CD4-positive, alpha-beta T cell treated with Interleukin-17A for 1 hour (primary cell): ENCODE measurements at places on chromosomes 11 and 22.

DNA sequence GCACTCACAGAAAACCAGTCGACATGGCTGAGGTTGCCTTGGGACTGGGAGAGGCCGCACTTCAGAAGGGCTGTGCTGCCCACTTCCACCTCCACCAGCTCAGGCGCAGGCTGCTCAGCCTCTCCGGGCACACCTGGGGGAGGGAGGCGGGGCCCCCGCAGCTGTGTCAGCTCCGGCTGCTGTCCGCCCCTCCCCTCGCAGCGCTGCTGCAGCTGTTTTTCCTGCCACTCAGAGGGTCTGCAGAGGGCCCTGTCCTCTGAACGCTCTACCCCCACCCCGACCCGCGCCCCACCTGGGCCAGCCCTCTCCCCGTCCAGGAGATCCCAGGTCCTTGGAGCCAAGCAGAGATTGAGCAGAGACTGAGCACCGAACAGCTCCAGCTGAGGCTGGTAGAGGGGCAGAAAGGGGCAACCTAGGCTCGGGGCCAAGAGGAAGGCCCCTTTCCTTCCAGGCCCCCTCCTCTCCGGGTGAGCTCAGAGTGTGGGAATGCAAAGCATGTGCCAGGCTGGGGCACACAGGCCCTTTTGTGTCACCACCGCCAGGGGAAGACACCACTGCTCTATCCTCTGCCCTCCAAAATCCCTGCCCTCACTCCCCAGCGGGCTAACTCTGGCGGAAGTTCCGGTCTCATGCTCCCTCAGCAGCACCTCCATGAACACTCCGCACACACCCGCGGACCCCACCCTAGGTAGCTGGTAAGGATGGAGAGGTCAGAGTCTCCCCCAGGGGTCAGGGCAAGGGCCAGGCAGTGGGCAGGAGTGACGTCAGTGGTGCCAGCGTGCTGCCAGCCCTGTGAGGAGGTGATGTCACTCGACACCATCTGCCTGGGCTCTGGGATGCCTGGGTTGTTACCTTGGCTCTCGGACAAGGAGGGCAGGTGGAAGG lies 1.6 kb downstream of the MCAM start:
- DNase-seq = peak; percentile 54

DNA sequence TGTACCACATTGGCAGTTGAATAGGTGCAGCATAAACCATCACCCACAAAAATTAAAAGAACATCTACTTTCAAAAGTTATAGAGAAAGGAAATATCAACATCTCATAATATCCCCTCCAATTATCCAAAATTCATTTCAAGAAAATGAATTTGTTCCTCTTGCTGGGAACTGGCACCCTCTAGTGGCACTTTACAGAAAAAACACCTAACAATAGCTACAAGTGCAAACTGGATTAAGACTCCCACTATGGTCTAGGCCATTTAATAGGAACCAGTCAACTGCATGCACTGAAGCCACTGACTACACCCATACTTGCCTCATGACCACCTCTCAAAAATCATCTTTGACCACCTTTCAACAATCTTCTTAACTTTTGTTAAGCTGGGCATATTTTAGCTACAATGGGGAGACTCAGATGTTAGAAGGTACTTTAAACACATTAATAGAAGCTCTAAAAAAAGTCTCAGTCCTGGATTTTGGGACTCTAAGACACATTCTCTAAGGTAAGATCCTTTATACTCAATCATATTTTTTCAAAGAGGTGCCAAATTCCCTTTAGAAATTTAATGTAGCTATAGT lies 17.3 kb downstream of the TRAF6 start:
- peak; percentile 72 for DNase-seq

DNA sequence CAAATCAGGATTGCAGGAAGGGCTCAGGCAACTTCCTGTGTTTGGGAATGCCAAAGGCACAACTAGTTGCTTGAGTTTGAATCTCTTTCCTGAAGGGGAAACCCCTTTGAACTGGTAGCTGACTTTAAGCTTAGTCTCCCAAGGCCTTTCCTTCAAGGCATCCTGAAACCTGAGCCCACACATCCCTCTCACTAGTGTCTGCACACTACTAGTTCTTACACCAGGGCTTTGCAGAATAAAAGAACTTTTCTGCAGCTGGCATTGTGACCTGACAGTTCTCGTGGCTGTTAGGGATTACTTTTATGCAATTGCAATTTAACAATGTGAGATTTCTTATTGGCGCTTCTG lies 95.4 kb downstream of the EXT2 start:
- no peak for DNase-seq

DNA sequence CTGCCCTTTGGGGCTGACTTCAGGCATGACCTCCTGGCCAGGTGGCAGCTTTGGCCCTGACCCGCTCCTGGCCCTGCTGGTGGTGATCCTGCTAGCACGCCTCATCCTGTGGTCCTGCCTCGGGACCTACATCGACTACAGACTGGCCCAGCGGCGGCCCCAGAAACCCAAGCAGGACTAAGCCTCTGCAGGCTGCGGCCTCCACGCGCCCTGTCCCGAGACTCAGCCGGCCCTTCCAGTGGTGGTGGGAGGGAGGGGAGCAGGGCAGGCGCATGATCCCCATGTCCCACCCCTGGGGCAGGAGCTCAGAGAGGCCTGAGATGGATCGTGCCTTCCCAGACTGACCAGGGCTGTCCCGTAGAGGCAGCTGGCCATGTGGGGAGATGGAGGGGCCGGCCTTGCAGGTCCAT lies 2.1 kb downstream of the SMIM38 start:
- no peak for DNase-seq

DNA sequence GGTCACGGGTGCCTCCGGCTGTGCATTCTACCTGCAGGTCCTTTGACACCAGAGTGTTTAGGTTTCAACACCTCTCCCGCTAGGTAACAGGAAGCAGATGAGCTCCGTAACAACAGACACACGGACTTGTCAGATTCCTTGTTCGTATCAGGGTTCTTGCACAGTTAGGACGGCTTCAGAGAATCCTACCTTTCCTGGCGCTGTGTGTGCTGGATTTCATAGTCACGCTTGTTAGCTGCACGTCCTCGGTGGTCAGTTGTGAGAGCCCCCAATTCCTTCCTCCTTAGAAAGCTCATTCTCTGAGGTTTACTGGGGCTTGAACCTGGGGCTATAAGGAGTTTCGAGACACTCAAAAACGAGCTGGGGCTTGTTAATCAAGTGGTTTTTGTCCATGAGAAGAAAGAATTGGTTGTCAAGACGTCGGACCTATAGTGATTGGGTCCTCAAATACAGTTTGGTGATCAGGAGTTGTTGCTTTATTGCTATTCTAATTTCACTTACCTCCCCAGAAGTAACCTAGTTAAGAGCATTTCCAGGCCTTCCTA lies 664 bp downstream of the DDB2 start:
- DNase-seq = no peak

DNA sequence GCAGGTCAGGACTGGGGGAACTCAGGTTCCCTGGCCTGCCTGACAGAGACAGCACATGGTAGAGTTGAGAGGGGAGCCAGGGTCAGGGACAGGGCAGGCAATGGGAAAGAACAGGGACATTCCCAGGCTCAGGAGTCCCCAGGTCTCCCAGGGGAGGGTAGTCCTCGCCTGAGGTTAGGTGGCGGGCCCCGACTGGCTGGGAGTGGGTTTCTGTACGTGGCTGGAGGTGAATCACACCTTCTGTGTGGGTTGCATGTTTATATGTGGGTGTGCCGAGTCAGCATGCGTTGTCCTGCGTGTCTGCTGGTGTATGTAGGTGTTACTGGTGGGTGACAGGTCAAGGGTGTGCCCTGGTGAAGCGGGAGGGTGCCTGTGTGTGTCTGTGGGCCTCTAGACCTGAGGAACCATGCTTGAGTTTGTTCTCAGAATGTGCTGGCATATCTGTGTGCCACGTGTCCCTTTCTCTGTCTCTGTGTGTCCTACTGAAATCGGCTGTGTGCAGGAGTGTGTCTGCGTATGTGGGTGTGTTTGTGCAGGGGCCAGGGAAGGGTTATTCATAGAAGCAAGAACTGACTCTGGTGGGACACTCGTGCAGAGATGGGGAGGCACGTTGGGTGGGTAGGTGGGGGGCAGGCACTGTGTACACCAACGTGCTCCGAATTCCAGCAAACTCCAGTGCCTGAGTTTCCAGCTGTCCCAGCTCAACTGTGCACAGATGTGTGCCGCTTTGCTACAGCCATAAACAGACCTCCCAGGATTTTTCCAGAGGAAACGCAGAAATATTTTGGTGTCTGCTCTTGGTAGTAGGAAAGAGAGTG lies 23.8 kb upstream of the OAF start:
- no peak for DNase-seq

- no peak for DNase-seq
Measured at GRCh38 chr11:33344611-33345010, 87.4 kb downstream of the HIPK3 start.

DNA sequence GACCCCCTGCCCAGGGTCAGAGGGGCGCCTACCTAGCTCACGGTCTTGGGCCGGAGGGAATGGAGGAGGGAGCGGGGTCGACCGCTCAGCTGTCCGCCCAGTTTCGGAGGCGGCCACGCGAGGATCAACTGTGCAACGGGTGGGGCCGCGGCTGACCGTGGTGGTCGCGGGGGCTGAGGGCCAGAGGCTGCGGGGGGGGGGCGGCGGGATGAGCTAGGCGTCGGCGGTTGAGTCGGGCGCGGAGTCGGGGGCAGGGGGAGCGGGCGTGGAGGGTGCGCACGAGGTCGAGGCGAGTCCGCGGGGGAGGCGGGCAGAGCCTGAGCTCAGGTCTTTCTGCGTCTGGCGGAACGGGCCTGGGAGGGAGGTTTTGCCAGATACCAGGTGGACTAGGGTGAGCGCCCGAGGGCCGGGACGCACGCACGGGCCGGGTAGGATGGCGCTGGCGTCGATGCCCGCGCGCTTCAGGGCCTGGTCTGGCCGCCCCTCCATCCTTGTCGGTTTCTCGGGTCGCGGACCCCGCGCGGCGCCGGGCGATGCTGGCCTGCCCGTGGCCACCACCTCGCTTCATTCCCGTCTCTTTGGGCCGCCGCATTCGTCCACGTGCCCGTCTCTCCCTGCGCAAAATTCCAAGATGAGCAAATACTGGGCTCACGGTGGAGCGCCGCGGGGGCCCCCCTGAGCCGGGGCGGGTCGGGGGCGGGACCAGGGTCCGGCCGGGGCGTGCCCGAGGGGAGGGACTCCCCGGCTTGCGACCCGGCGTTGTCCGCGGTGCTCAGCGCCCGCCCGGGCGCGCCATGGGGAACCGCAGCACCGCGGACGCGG lies at the start of gene DRD4:
DRD4 (plus strand) TSS at position 759 of the 822 bp plus-strand sequence; CDS start at position 795, 36 bp downstream.
- DNase-seq = no peak

GRCh38 chr11:1073851-1074243 lies 827 bp upstream of the MUC2 start:
- no peak for DNase-seq

DNA sequence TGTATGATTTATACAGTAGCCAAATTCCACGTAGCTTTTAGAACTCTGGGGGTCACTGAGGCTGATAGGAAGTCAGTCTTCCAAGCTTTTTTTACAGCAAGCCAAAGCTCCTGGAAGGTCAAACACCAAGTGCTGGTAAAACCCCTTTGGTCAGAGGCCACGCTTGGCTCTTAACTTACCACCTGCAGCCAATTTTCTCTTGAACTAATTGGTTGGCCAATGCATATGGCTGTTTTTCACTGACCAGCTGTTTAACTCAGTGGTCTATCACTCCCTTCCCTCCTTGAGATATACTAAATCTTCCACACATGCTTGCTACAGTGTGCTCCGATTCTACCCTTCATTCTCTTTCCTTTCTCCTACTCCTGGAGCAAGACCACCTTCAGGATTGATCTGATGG lies 116.0 kb downstream of the FAR1 start:
- DNase-seq = no peak

- no peak for DNase-seq
Measured at GRCh38 chr11:100141201-100141600, 545.9 kb upstream of the ARHGAP42 start.

DNA sequence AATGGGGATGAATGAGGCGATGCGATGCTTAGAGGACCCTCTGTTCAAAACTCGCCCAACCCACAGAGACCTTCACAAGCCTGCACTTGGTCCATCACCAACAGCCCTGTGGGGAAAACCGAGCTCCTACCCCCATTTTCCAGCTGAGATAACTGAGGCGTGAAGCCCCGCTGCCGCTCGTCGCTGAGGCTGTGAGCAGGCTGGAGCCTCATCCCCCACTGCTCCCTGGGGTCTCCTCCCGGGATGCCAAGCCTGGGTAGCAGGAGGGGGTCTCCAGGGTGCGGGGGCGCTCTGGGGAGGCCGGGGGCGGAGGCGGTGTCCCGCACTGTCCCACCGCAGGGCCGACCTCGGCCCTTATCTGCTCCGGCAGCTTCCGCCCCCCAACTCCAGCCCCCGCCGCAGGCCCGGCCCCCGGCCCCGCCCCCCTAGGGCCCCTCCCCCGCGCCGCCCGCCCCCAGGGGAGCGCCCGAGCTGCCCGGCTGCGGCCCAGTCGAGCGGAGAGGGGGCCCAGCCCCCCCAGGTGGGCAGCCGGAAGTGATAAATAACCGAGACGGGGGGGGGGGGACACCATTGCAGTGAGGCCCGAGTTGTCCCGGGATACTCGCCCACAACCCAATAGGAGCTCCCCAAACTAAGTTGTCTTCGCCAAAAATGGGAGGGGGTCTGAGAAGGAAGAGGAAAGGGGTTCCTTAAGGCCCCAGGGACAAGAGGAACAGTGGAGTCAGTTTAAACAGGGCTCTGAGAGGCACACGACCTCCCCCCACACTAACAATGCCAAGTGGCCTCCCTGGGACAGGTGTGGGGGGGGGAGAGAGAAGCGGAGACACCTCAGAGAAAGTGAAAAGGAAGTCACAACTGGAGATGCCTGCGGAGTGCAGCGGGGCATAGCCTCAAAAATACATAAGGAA lies 8.3 kb upstream of the SLC39A13 start:
- DNase-seq = peak; percentile 44

DNA sequence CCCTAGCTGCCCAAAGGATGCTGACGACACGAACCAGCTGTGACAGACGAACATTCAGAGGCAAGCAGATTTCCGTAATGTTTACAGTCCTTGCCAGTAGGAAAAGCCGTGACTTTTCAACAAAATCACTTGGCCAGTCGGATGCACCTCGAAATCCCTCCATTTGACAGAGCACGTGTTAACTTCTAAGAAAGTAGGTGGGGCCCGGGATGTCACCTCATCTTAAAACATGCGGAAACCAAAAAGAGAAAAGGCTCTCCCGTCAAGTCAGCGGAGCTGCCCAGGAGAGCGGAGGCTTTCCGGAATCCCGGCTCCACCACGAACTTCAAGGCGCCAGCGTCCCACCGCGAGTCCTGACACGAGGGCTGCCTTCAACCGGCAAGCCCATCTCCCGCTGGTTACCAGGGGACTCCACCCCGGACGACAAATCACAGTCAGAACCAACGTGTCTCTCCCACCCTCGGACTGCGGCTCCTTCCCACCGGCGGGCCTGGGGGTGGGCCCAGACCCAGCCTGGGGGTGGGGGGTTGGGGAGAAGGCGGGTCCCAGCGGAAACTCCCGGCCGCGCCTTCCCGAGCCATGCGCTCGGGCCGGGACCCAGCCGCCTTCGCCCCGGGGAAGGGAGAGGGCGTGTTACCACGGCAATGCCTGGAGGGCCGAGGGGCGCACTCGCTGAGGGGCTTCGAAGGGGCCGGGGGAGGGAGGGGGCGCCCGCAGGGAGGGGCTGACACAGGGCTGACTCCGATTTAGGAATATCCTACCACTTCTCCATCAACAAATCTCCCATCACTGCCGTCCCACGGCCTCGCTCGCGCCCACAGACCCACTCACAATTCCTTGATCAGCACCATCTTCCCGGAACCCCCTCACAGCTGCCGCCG lies 475 bp downstream of the PITPNB start:
- DNase-seq = peak; percentile 56

- peak; percentile 52 for DNase-seq
Measured at GRCh38 chr11:83063073-83063754, 8.5 kb downstream of the RAB30 start.

- DNase-seq = peak; percentile 37
Measured at GRCh38 chr11:13384908-13385640, 77.9 kb downstream of the BTBD10 start.

GRCh38 chr11:102704841-102705240 lies 728 bp downstream of the MMP27 start:
- no peak for DNase-seq
